ENCODE measurements at places on chromosomes 7 and 10. TPM values are rescaled to one million over a fixed set of nuclear protein-coding genes. Genes with fewer than 3 reads are reported as not detected.

GRCh38 chr7:24979470-24979862 lies 512 bp downstream of the OSBPL3 start:
- no peak for DNase-seq

DNA sequence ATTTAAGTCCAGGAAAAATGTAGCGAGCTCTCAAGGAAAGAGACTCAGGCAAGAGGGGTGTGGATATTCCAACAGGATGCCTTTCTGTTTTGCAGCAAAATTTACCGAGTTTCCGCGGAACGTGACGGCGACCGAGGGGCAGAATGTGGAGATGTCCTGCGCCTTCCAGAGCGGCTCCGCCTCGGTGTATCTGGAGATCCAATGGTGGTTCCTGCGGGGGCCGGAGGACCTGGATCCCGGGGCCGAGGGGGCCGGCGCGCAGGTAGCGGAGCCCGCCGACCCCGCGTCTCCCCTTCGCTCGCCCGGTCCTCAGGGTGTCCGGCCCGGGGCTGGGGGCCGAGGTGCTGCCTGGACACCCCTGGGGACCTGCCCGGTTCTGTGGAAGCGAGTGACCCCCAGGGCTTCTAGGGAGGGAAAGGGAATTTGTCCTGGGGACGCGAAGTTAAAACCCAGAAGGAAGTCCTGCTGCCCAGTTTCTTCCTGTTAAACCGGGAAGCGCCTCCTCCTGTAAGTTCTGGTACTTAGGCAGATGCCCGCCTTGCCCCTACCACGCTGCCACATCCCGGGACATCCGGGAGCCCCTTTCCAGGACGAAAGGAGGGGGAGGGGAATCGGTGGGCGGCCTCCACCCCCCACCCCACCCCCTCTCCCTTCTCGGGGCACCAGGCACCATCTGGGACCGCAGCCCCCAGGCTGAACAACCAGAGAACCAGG lies 2.5 kb downstream of the VSTM2A start:
- no peak for DNase-seq

- DNase-seq = no peak
Measured at GRCh38 chr10:75599875-75600648, 168.6 kb downstream of the LRMDA start.

DNA sequence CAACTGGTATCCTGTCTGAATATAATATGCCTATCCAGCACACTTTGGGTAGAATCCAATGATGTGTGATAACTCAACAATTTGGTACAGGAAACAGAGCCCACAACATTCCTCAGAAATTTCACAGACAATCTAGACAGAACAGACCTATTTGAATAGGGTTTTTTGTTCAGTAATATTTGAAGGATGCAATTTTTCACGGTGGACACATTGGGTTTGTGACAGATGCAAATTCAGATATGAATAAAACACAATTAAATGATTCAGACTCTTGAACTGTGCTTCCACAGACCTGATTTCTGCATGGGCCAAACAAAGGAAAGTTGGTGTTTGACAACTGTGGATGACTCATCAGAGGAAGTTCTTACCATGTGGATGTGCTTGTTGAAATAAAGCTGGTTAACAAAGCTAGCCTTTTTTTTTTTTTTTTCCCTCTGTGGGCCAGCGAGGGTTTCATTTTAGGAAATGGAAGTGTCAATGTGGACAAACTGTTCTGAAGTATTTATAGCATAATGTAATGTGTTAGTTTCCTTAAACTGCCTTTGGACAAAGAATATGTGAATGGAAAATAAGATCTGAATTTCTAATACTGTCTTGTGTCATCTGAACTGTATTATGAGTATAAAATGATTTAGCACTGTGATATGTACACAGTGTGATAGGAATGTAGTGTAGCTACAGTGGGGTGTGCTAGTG lies 43.2 kb upstream of the FAM133B start:
- DNase-seq = peak; percentile 94

GRCh38 chr10:103197174-103197573 lies 4.1 kb upstream of the NT5C2 start:
- peak; percentile 67 for DNase-seq

DNA sequence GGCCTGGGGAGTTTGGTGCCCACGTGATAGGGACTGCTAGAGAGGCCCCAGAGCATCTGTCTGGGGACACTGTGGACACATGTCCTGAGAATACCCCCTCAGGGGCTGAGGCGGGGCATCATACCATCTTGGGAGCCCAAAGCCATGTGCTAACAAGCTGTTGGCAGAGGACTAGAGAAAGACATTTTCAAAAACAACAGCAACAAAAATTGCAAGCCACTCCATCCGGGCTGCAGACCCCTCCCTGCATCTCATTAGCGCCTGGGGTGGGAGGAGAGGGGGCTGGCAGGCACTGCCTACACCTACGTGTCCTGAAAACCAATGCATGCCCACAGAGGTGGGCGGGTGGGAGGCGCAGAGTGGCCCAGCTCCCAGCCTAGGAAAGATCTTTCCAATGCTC lies 507.4 kb upstream of the PODXL start:
- DNase-seq = no peak

DNA sequence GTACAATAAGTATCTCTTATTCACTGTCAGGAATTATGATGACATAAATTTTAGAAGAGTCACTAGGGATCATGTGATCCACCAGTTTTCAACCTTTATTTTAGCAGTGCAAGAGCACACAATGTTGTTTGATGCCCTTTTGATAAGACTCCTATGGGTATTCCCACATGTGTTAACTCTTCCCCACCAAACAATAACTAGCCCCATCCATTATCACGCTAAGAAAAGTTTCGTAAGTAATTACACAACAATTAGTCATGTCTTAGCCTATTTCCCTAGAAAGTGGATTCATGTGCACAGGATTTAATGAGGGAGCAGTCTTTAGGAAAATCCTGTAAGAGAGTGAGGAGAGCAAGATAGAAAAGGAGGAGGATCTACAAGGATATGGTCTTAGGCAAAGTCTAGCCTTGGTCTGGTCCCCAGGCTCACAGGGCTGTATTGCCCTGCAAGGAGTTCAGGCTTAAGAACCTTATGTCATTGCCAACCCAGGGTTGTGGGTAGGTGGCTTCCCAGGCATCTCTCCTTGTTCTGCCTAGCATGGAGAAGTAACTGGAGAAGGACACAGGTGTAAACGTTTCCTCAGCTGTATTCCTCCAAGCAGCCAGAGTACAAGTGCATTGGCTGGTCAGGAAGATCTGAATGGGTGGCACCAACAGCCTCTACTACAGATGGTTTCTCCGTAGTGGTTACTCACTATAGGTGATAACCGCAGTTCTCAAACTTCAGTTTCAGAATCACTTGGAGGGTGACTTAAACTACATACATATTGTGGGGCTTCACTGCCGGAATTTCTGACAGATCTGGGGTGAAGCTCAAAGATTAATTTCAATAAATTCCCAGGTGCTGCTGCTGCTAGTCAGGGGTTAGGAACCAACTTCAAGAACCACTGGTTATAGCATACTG lies 574.5 kb downstream of the SUGCT start:
- peak; percentile 50 for DNase-seq

DNA sequence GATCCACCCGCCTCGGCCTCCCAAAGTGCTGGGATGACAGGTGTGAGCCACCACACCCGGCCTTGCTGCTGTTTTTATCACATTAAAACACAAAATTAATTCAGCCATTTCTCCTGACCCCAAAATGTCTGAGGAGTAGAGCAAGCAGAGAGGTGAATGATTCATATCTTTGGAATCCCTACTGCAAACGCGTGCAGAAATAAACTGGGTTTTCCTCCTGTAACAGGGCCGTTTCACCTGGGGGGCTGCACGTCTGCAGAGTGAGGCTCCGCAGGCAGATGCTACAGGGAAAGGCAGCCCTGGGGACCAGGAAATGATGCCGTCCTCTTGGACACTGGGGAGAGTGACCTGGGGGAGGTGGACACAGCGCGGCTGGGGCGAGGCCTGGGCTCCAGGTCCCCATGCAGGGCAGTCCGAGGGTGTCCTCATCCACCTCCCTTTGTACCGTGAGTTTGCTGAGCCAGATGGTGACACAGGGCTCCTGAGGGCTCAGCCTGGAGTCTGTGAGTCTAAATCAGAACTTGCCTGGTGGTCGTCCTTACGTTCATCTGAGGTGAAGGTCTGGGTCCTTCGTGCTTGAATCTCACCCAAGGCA lies 41.9 kb downstream of the PDGFA start:
- no peak for DNase-seq

GRCh38 chr10:97888641-97889262 lies 39.1 kb downstream of the GOLGA7B start:
- peak; percentile 13 for DNase-seq

GRCh38 chr7:30323006-30323355 lies 38.6 kb downstream of the ZNRF2 start:
- DNase-seq = no peak

DNA sequence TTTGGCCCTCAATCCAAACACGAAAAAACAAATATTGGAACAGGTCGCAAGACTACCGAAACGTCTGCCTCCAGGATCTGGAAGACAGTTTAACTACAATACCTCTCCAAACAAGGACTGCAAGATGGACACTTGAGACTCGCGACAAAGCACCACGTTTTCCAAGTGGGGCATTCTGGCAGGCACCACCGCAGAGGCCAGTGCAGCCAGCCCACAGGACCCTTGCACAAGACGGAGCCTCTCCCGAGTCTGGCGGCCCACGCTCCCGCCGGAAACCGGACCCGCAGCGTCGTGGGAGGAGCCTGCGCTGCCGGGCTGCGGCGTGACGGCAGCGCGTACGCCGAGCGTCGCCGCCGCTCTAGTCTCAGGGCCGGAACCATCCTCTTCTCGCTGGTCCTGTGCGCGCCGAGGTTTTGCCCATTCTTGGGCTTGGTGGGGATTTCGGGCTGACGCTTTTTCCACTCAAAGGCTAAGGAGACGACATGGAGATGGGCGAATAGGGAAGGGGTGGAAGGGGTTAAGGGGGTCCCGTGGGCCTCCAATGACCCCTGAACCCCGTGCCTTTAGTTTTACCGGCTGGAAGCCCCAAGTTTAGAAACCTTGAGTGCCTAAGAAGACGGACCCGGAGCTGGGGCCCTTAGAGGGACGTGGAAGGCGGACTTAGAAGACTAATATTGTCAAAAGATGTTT lies at the start of gene ORC5:
ORC5 (minus strand) TSS at position 283 of the 690 bp plus-strand sequence; CDS start at position 174, 109 bp downstream.
- peak; percentile 72 for DNase-seq

GRCh38 chr10:6379015-6379776 lies 176.5 kb downstream of the PFKFB3 start:
- DNase-seq = no peak

- DNase-seq = no peak
Measured at GRCh38 chr10:42491801-42492200, 146.6 kb downstream of the ZNF33B start.

DNA sequence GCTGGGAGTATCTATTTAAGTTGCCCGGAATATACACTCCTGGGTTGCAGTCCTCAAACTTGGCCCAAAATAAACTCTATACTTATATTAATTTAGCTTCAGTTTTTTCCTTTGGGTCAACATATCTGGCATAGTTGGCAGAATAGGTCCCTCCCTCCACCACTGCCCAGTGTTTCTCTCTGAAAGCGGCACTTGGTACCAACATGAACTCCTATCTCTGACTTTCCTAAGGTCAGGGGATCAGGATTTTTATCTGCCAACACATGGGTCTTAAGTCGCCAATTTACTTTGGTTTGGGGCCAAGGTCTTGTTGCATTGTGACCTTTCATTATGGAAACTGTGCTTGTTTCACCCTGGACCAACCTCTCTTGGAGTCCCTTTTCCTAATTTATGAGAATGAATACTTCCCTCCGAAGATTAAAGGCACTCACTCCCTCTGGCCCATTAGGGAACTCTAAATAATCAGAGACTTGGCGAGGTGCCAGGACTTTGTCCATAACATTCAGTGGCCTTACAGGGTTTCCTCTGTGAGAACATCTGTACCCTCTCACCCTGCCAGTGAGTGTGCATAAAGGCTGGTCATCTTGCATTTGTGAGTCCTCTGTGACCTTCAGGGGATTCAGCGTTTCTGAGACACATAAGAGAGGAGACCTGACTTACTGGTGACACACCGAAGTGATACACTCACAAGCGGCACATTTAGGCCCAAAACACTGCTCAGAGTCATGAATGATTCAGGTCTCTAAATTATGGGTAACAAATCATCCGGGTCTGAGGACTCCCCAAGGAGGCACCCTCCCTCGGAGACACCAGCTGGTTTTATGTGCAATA lies 19.7 kb upstream of the FKBP9 start:
- DNase-seq = peak; percentile 57

GRCh38 chr7:44736896-44737295 lies 11.8 kb upstream of the ZMIZ2 start:
- DNase-seq = no peak

- DNase-seq = no peak
Measured at GRCh38 chr10:71946700-71947099, 17.5 kb upstream of the CHST3 start.

DNA sequence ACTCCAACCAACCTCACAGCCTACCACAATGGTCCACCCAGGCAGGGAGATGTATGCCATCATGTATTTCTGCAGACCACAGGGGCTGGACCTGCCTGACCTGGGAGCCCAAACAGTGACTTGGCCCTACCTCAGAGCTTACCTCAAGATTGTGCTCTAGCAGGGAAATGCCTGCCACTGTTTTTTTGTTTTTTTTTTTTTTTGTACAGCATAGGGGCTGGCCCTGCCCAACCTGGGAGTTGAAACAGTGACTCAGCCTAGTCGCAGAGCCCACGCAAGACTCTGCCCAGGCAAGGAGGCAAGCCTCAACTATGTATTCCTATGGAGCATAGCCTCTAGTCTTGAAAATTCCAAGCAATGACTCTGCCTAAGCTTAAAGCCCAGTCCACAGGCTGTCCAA lies 39.3 kb upstream of the CDK6 start:
- peak; percentile 10 for DNase-seq

- DNase-seq = peak; percentile 14
Measured at GRCh38 chr10:4720463-4720862, 105.5 kb upstream of the AKR1E2 start.

DNA sequence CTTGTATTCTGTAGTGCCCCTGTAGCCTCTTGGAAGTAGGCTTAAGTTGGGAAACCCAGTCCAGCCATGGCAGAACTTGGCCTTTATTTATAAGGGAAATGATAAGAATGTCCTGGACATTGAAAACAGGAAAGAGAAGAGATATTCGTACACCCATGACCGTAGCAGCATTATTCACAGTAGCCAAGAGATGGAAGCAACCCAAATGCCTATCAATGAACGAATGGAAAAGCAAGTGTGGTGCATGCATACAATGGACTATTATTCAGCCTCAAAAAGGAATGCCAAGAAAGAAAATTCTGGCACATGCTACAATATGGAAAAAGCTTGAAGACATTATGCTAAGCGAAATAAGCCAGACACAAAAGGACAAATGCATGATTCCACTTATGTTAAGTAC lies 315.3 kb downstream of the CXCL12 start:
- peak; percentile 79 for DNase-seq

- DNase-seq = no peak
Measured at GRCh38 chr10:132916421-132916841, 25.9 kb downstream of the CFAP46 start.

RNF133 gene
- 0.54 TPM for total RNA-seq

TBXAS1 gene
- total RNA-seq = 2.4 TPM

STEAP1 gene
- total RNA-seq = 83.4 TPM

SAMD9 gene
- total RNA-seq = 18.3 TPM

OGDHL gene
- total RNA-seq = under 0.01 TPM

TEX47 gene
- not detected for total RNA-seq
